ENCODE measurements at places on chromosomes 4 and X. TPM values are rescaled to one million over a fixed set of nuclear protein-coding genes. Genes with fewer than 3 reads are reported as not detected.

Gene RTL9
- polyA plus RNA-seq: not detected

Gene TCEAL6
- polyA plus RNA-seq: not detected

Gene CCDC110
- 0.18 TPM for polyA plus RNA-seq

Gene CASP6
- polyA plus RNA-seq: 64.5 TPM

Gene PRPS2
- polyA plus RNA-seq: 31.7 TPM

Gene GAK
- 38.1 TPM for polyA plus RNA-seq

Gene OPRPN
- not detected for polyA plus RNA-seq

Gene CT45A1
- not detected for polyA plus RNA-seq

Gene DDIT4L
- polyA plus RNA-seq: not detected

Gene MAGEE2
- polyA plus RNA-seq: not detected

Gene SMIM10
- not detected for polyA plus RNA-seq

Gene NDP
- polyA plus RNA-seq: not detected

Gene CXCL13
- polyA plus RNA-seq: not detected

Gene GC
- polyA plus RNA-seq: not detected

Gene TCEANC
- 13.3 TPM for polyA plus RNA-seq

Gene EGFL6
- polyA plus RNA-seq: not detected

Gene TCEAL5
- polyA plus RNA-seq: not detected

Gene WDR44
- 6.4 TPM for polyA plus RNA-seq

Gene ANXA5
- 378 TPM for polyA plus RNA-seq

Gene SLC10A4
- polyA plus RNA-seq: not detected

Gene NUDT10
- not detected for polyA plus RNA-seq
